Subcutaneous adipose tissue (tissue), 4 donors: ENCODE measurements at places on chromosomes 11 and 22. TPM values are rescaled to one million over a fixed set of nuclear protein-coding genes. Genes with fewer than 3 reads are reported as not detected.

SCGB1C1 gene
- not detected for total RNA-seq

CRYBB3 gene
- not detected for total RNA-seq

CBLIF gene
- not detected for total RNA-seq

RTL10 gene
- 8.1 TPM for total RNA-seq
